ENCODE measurements at places on chromosomes 2 and 18. TPM values are rescaled to one million over a fixed set of nuclear protein-coding genes. Genes with fewer than 3 reads are reported as not detected.

Gene HOXD4
- polyA plus RNA-seq = not detected

- H3K4me3 ChIP-seq = no peak overlapping the region
- DNase-seq = no peak
- no peaks in the 10 kb centered on the region for H3K36me3 ChIP-seq
- H3K27me3 ChIP-seq = no peaks in the 10 kb centered on the region
- H3K4me1 ChIP-seq = no peaks in the 10 kb centered on the region
These were observed 204.2 kb upstream of the CDH20 start for GRCh38 chr18:61129001-61129400.

GRCh38 chr2:127448526-127448925 is 30.3 kb downstream of the PROC start:
- H3K36me3 ChIP-seq = peaks cover 7% of the 10 kb centered on the region
- no peak overlapping the region for H3K4me3 ChIP-seq
- H3K27me3 ChIP-seq = no peaks in the 10 kb centered on the region
- H3K4me1 ChIP-seq = peaks cover 4% of the 10 kb centered on the region
- no peak overlapping the region for H3K27ac ChIP-seq
- no peak for DNase-seq

GRCh38 chr2:144924827-144925226 is 404.9 kb upstream of the ZEB2 start:
- no peak overlapping the region for H3K4me3 ChIP-seq
- no peak for DNase-seq
- H3K27me3 ChIP-seq = no peaks in the 10 kb centered on the region

Gene CHAC2
- polyA plus RNA-seq = 2.8 TPM

- DNase-seq = peak; percentile 28
- H3K4me3 ChIP-seq = no peak overlapping the region
- peak overlapping the region; percentile 65 for H3K27ac ChIP-seq
- peaks cover 5% of the 10 kb centered on the region for H3K27me3 ChIP-seq
- H3K36me3 ChIP-seq = no peaks in the 10 kb centered on the region
These were observed 48.2 kb upstream of the PAPOLG start for GRCh38 chr2:60707750-60708371.

- H3K4me1 ChIP-seq = no peaks in the 10 kb centered on the region
- no peak overlapping the region for H3K27ac ChIP-seq
- DNase-seq = peak; percentile 9
- H3K36me3 ChIP-seq = no peaks in the 10 kb centered on the region
These were observed 49.9 kb upstream of the DAPL1 start for GRCh38 chr2:158745067-158745865.

GRCh38 chr2:121521359-121521758 is 9.3 kb upstream of the RNU4ATAC start:
- H3K36me3 ChIP-seq = peaks cover 9% of the 10 kb centered on the region
- H3K4me3 ChIP-seq = no peak overlapping the region
- H3K27ac ChIP-seq = no peak overlapping the region
- H3K27me3 ChIP-seq = no peaks in the 10 kb centered on the region
- DNase-seq = no peak
- peaks cover under 1% of the 10 kb centered on the region for H3K4me1 ChIP-seq

- H3K36me3 ChIP-seq = no peaks in the 10 kb centered on the region
- H3K4me1 ChIP-seq = peaks cover 4% of the 10 kb centered on the region
These were observed 45.2 kb upstream of the MAPRE3 start for GRCh38 chr2:26925100-26925791.

GRCh38 chr2:232365621-232366321 is 12.8 kb upstream of the ALPP start:
- no peak for DNase-seq
- peaks cover 8% of the 10 kb centered on the region for H3K36me3 ChIP-seq
- no peaks in the 10 kb centered on the region for H3K27me3 ChIP-seq
- H3K4me1 ChIP-seq = peaks cover 8% of the 10 kb centered on the region
- H3K4me3 ChIP-seq = no peak overlapping the region

Gene ENOSF1
- 1.0 TPM for polyA plus RNA-seq

DNA sequence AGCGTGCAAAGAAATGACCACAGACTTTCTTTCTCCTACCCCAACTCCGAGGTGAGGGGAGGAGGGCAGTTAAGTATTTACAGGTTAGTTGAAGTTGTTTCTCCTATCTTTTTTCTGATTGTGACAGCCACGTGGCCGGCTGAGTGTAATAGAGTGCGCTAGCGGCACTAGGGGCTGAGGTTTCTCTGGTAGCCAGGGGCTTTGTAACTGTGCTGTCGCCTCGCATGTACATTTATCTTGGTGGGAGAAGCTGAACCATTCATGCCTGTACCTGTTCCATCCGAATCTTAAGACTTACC is 214.1 kb upstream of the STON1 start:
- no peaks in the 10 kb centered on the region for H3K27me3 ChIP-seq
- no peak for DNase-seq
- H3K27ac ChIP-seq = peak overlapping the region; percentile 98
- peaks cover 43% of the 10 kb centered on the region for H3K4me1 ChIP-seq

Gene ECEL1
- polyA plus RNA-seq = not detected

Gene CNGA3
- polyA plus RNA-seq = not detected

Gene LIMS2
- 60.4 TPM for polyA plus RNA-seq

Gene COL4A4
- polyA plus RNA-seq = not detected

DNA sequence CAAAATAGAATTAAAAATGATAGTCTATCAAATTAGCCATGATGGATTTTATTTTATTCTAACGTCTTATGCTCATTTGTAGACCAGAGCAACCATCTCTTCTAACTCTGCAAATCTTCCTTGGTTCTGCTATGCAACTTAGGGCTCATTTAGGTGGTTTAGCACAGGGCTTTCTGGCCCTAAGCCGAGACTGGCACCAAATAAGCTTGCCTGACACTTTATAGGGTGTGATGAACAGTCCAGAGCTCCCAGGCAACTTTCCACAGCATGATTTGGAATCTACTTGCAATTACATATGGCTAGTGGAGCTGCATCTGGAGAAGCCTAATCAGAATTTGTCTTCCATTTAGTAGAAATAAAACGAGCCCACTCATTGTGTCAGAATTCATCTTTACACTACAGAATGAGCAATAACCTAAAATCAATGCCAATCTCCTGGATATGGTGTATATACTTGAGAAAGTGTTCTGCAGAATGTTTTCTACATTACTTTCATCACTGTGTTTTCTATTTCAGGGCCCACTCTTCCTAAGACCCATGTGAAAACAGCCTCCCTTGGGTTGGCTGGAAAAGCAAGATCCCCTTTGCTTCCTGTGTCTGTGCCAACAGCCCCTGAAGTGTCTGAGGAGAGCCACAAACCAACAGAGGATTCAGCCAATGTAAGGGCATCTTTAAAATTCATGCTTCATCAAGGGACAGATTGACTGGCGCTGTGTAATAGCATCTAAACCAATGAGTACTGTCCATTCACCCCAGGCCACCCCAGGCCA is 698.2 kb downstream of the MBD2 start:
- H3K27me3 ChIP-seq = no peaks in the 10 kb centered on the region
- no peak overlapping the region for H3K4me3 ChIP-seq

- H3K4me3 ChIP-seq = peak overlapping the region; percentile 68
- H3K27ac ChIP-seq = peak overlapping the region; percentile 81
- peaks cover 50% of the 10 kb centered on the region for H3K4me1 ChIP-seq
These were observed 79.8 kb downstream of the LONRF2 start for GRCh38 chr2:100242476-100242875.

- no peaks in the 10 kb centered on the region for H3K27me3 ChIP-seq
- no peaks in the 10 kb centered on the region for H3K36me3 ChIP-seq
- DNase-seq = no peak
- H3K4me1 ChIP-seq = peaks cover 21% of the 10 kb centered on the region
- H3K4me3 ChIP-seq = no peak overlapping the region
These were observed 22.6 kb downstream of the ROCK2 start for GRCh38 chr2:11321847-11322246.

DNA sequence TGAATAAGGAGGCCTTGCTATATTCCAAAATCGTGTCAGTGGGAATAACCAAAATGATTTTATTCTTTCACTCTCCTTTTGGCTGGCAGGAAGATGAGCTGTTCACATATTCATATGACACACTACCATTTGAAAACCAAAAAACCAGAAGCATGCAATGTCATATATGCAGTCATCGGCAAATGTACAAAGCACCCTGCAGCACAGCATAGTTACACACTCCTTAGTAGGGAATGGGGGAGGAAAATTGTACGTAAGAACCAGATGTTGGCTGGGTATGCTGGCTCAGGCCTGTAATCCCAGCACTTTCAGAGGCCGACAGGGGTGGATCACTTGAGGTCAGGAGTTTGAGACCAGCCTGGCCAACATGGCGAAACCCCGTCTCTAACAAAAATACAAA is 176.6 kb downstream of the GFPT1 start:
- H3K27me3 ChIP-seq = no peaks in the 10 kb centered on the region
- no peak for DNase-seq
- H3K27ac ChIP-seq = no peak overlapping the region
- H3K4me1 ChIP-seq = no peaks in the 10 kb centered on the region
- H3K4me3 ChIP-seq = no peak overlapping the region

Gene RTN4
- 41.3 TPM for polyA plus RNA-seq

Gene LHCGR
- not detected for polyA plus RNA-seq

DNA sequence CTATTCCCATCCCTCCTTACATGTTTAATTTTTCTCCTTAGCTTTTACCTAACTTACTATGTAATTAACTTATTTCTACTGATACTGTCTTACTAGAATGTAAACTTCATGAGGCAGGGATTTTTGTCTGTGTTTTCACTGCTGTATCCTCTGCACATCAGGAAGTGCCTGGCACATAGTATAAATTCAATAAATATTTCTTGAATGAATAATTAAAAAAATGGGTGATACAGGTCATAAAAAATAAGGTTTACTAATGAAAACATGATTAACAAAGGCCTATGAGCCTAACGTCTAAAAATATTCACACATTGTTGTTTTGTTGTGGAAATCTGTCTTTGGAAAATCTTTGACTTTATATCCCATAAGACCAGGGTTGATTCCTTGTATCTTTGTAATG is 4.5 kb downstream of the RBKS start:
- no peaks in the 10 kb centered on the region for H3K27me3 ChIP-seq
- DNase-seq = no peak
- peaks cover 8% of the 10 kb centered on the region for H3K36me3 ChIP-seq
- H3K4me1 ChIP-seq = peaks cover 16% of the 10 kb centered on the region
- H3K27ac ChIP-seq = no peak overlapping the region
- H3K4me3 ChIP-seq = no peak overlapping the region

GRCh38 chr18:59062643-59063006 is 77.1 kb upstream of the SEC11C start:
- no peak overlapping the region for H3K4me3 ChIP-seq
- DNase-seq = no peak
- peaks cover 9% of the 10 kb centered on the region for H3K27me3 ChIP-seq
- H3K36me3 ChIP-seq = no peaks in the 10 kb centered on the region
- peaks cover 7% of the 10 kb centered on the region for H3K4me1 ChIP-seq

GRCh38 chr2:218123986-218124385 is 1.8 kb upstream of the CXCR2 start:
- H3K4me3 ChIP-seq = no peak overlapping the region
- no peaks in the 10 kb centered on the region for H3K36me3 ChIP-seq
- H3K27me3 ChIP-seq = peaks cover 23% of the 10 kb centered on the region
- H3K4me1 ChIP-seq = peaks cover 4% of the 10 kb centered on the region
- no peak overlapping the region for H3K27ac ChIP-seq

GRCh38 chr18:9494778-9495331 is 19.5 kb downstream of the RALBP1 start:
- no peak for DNase-seq
- no peak overlapping the region for H3K27ac ChIP-seq
- peaks cover 4% of the 10 kb centered on the region for H3K36me3 ChIP-seq
- H3K4me1 ChIP-seq = peaks cover 41% of the 10 kb centered on the region

Gene ANO7
- not detected for polyA plus RNA-seq

Gene NPPC
- polyA plus RNA-seq = not detected

Gene CD28
- 0.31 TPM for polyA plus RNA-seq

- no peak overlapping the region for H3K27ac ChIP-seq
- peaks cover 17% of the 10 kb centered on the region for H3K27me3 ChIP-seq
- H3K4me1 ChIP-seq = no peaks in the 10 kb centered on the region
- DNase-seq = no peak
- no peaks in the 10 kb centered on the region for H3K36me3 ChIP-seq
- no peak overlapping the region for H3K4me3 ChIP-seq
These were observed 131.8 kb upstream of the HS6ST1 start for GRCh38 chr2:128450211-128451024.

DNA sequence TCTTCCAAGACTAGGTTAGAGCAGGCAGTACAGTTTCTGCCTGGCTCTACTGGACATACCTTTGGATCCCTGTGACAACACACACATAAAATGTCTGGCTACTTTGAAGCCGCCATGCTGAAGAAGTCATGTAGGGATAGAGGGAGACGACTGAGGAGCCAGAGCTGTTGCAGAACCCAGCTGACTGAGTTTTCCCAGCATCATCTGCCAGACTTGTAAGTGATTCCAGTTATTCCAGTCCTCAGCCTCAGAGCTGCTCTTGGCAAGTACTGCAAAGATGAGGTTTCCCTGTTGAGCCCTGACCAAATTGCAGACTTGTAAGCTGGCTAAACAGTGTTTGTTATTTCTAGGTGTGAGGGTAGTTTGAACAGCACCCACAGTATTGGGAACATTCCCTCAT is 31.5 kb upstream of the TSPYL6 start:
- no peak overlapping the region for H3K4me3 ChIP-seq
- peaks cover 3% of the 10 kb centered on the region for H3K4me1 ChIP-seq
- H3K36me3 ChIP-seq = peaks cover 9% of the 10 kb centered on the region
- no peaks in the 10 kb centered on the region for H3K27me3 ChIP-seq
- no peak overlapping the region for H3K27ac ChIP-seq

All from naive B cell (primary cell).